ENCODE measurements at places on chromosomes 5 and 9. TPM values are rescaled to one million over a fixed set of nuclear protein-coding genes. Genes with fewer than 3 reads are reported as not detected.

DNA sequence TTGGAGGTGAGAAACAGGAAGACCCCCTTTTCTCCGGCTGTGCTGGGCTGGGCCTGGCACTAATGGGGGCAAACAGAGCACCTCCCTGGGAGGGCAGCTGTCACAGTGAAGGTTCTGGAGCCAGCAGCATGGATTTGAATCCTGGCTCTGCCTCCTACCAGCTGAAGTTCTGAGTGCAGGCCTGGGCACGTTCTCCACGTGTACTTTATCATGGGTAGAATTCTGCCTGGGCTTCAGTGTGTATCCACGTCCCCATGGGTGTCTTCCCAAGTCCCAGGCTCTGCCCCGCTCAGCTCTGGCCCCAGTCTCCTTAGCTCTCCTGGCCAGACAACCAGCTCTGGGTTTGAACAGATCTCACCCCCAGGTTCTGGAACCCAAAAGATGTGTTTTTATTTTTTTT lies 223.2 kb downstream of the PBX3 start:
- DNase-seq = no peak

GRCh38 chr5:154813736-154814135 lies 36.7 kb downstream of the FAXDC2 start:
- no peak for DNase-seq

The DNAI1 gene
- not detected for total RNA-seq

DNA sequence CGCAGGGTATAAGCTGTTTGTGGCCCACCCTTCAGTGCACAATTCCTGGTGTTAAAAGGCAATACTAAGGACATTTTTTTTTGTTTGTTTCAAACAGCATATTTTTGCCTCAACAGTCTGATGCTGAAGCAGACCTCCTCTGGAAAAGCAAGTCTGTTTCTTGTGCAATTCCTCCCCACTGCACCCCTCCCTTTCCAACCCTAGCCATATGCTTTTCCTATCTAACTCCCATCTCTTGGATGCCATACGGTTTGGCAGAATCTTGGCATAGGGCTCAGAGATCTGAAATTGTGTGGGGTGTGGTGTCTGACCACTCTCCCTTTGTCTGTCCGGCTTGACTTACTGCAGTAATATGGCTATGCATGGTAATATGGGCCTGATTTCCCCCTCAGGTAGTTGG lies 161.6 kb downstream of the TMEM38B start:
- no peak for DNase-seq

All from dermis microvascular lymphatic vessel endothelial cell (primary cell).